Thoracic aorta (tissue), 2 donors: ENCODE measurements at places on chromosomes 1 and 21. TPM values are rescaled to one million over a fixed set of nuclear protein-coding genes. Genes with fewer than 3 reads are reported as not detected.

DNA sequence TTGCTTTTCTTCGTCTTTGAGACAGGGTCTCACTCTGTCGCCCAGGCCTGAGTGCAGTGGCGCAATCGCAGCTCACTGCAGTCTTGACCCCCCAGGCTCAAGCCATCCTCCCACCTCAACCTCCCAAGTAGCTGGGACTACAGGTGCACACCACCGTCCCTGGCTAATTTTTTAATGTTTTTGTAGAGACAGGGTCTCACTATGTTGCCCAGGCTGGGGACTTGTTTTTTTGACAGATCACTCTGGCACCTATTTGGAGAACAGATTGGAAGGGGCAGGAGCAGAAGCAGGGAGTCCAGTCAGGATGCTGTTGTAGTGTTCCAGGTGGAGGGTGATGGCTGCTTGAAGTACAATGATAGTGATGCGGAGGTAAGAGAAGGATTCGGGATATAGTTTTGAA, 12.7 kb upstream of the KDM4A start:
- no peaks in the 10 kb centered on the region for H3K36me3 ChIP-seq
- H3K27ac ChIP-seq: no peak overlapping the region
- DNase-seq: no peak
- no peak overlapping the region for H3K4me3 ChIP-seq
- H3K27me3 ChIP-seq: no peaks in the 10 kb centered on the region

Gene TAS1R3
- total RNA-seq: not detected

DNA sequence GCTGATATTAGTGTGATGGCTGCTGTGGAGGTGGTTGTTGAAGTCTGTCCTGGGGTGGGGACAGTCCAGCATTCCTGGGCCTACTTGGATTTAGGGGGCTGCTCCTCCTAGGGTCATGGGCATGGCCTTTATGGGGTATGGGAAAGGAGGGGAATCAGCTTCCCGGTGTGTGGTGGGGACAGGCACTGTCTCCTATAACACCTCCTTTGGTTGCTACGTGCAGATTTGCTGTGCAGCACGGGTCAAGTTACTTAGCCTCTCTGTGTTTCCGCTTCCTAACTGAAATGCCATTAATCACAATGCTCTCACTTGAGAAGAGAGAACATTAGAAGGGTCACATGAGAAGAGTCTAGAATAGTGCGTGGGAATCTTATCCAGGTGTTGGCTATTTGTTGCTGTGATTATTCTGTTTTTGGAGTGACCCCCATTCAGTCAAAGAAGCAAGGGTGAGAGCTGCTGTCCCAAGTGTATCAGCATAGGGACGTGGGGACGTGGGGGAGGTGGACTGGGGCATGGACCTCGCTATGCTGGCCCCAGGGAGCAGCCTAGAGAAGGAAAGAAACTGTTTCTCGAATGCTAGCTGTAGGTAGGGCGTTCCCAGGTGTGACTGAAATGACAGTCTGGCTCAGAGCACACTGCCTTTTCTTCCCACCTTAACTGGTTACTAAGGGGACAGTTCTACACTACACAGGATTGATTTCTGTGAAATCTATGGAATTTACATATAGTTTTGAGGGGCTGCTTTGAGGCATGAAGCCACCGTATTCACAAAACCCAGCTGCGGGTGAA, 19.9 kb downstream of the SOX13 start:
- no peaks in the 10 kb centered on the region for H3K36me3 ChIP-seq
- H3K27me3 ChIP-seq: no peaks in the 10 kb centered on the region
- H3K27ac ChIP-seq: no peak overlapping the region
- no peak overlapping the region for H3K4me3 ChIP-seq
- DNase-seq: no peak
- peaks cover 12% of the 10 kb centered on the region for H3K4me1 ChIP-seq

DNA sequence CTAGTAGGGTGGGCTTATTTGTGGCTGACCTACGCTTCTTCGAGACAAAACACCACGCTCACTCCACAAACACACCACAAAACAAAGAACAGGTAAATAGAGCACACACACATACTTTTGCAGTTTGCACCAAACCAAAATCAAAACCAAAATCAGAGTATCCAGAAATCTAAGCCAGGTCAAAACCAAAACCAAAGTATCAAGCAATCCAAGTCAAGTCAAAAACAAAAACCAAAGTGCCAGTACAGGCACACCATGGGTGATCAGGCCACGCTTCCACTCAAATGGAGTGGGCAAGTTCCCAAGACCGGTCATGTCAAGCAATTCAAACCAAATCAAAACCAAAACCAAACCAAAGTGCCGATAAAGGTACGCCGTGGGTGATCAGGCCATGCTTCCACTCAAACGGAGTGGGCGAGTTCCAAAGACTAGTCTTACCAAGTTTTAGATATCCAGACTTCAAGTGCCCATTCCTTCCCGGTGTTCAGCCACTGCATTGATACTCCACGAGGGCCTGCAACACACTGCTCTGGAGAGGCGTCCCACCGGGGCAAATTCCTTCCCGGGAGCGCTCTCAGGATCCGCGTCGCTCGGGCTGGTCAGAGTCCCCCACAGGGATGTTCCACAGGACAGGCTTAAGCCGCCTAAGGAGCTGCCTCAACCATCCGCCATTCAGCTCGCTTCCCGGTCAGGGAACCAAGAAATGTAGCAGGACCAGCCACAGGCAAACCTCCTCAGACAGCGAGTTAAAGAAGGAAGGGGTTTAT, 169.1 kb downstream of the CDC7 start:
- H3K36me3 ChIP-seq: no peaks in the 10 kb centered on the region
- H3K4me3 ChIP-seq: no peak overlapping the region
- no peak for DNase-seq
- H3K27ac ChIP-seq: no peak overlapping the region
